ENCODE measurements at places on chromosomes 5 and 9. TPM values are rescaled to one million over a fixed set of nuclear protein-coding genes. Genes with fewer than 3 reads are reported as not detected.

SCGB3A1 gene
- total RNA-seq, result not detected

MLLT3 gene
- total RNA-seq, result 37.8 TPM

NPR3 gene
- total RNA-seq, result 17.8 TPM

RNF183 gene
- total RNA-seq, result 0.37 TPM

CER1 gene
- total RNA-seq, result not detected

CMYA5 gene
- 3.7 TPM for total RNA-seq

DMGDH gene
- 3.6 TPM for total RNA-seq

FREM1 gene
- total RNA-seq, result 0.11 TPM

TPM2 gene
- 1,069 TPM for total RNA-seq

TRPM3 gene
- 0.77 TPM for total RNA-seq

PCDHB2 gene
- total RNA-seq, result 2.0 TPM

ZFP2 gene
- 0.22 TPM for total RNA-seq

SLC6A7 gene
- total RNA-seq, result not detected

DMRT2 gene
- 0.62 TPM for total RNA-seq

CENPH gene
- total RNA-seq, result 15.7 TPM

C9orf153 gene
- 0.25 TPM for total RNA-seq

ENHO gene
- total RNA-seq, result not detected

IL3 gene
- not detected for total RNA-seq

SLC34A1 gene
- total RNA-seq, result not detected

NIPAL4 gene
- total RNA-seq, result 0.87 TPM

F12 gene
- 0.50 TPM for total RNA-seq

DEPDC1B gene
- 20.7 TPM for total RNA-seq

LRRC70 gene
- total RNA-seq, result 1.4 TPM

NUTM2F gene
- total RNA-seq, result not detected

FBP2 gene
- total RNA-seq, result not detected

SEPTIN8 gene
- total RNA-seq, result 55.6 TPM

FOXD4L3 gene
- not detected for total RNA-seq

C1QTNF2 gene
- 2.0 TPM for total RNA-seq

SCGB3A2 gene
- total RNA-seq, result not detected

SLC6A19 gene
- not detected for total RNA-seq

FAM221B gene
- not detected for total RNA-seq

CBY3 gene
- not detected for total RNA-seq

SHROOM1 gene
- 6.3 TPM for total RNA-seq

FOXD4L5 gene
- not detected for total RNA-seq

CDH6 gene
- total RNA-seq, result 21.6 TPM

WDR55 gene
- total RNA-seq, result 37.5 TPM

THBS4 gene
- 2.1 TPM for total RNA-seq

KCNV2 gene
- total RNA-seq, result not detected

DBH gene
- not detected for total RNA-seq

OR1J2 gene
- not detected for total RNA-seq

TTC23L gene
- under 0.01 TPM for total RNA-seq

GABRA1 gene
- not detected for total RNA-seq

GFM2 gene
- total RNA-seq, result 48.4 TPM

RABGAP1 gene
- 50.5 TPM for total RNA-seq

ALDH1A1 gene
- total RNA-seq, result 69.4 TPM

All from uterine smooth muscle cell (primary cell).